ENCODE measurements at places on chromosomes 7 and 10.

DNA sequence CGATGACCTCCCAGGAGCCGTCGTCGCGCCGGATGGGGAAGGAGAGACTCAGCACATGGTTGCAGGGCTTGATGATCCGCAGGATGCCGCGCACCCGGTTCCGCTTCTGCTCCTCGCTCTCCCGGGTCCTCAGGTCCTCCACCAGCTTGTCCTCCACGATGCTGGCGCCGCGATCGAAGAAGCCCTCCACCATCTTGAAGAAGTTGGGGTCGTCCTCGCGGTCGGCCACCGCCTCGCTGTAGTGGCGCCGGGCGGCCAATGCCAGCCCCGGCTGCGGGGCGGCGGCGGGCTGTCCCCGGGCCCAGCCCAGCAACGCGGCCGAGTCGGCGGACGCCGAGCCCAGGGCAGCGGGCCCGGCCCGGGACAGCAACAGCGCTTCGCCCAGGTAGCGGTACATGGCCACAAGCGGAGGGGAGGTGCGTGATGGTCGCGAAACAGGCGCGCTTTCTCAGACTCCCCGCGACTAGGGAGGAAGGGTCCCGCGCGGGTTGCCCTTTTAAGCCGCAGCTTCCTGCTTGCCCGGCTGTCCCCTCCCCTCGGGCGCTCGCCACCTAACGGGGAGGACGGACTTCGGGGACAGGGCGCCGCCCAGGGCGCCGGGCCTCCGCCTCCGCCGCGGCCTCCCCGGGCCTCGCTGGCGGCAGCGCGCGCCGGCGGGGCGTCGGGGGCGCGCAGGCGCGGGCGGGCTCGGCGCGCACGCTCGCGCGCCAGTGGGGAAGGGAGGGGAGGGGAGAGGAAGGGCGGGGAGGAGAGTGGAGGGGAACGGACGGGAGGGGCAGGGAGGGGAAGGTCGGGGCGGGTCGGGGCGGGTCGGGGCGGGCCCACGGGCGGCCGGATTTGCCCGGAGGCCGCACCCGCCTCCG lies at the start of the genes GLUD1 and SHLD2:
Gene GLUD1, minus strand, starts transcription at position 471 of the 863 bp plus-strand sequence. Its CDS starts 74 bp downstream, at position 397.
Gene SHLD2, plus strand, starts transcription at position 834 of the 863 bp plus-strand sequence. CDS start 56,149 bp downstream, outside the sequence.
- peak; percentile 76 for DNase-seq

DNA sequence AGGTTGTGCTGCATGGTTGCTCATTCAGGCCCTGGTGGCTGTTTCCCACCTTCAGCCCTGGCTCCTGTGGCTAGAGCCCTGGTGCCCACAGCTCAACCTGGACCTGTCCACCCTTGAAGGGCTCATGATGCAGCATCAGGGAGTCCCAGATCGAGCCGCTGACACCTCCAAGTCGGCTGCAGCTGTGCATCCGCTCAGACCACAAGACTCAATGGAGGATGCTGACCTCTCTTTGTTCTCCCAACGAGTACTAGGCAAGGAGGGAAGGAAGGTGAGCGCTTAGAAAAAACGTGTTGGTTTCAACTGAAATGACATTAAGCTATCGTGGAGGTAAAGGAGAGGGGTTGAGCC lies 9.5 kb upstream of the C10orf95 start:
- DNase-seq = no peak

DNA sequence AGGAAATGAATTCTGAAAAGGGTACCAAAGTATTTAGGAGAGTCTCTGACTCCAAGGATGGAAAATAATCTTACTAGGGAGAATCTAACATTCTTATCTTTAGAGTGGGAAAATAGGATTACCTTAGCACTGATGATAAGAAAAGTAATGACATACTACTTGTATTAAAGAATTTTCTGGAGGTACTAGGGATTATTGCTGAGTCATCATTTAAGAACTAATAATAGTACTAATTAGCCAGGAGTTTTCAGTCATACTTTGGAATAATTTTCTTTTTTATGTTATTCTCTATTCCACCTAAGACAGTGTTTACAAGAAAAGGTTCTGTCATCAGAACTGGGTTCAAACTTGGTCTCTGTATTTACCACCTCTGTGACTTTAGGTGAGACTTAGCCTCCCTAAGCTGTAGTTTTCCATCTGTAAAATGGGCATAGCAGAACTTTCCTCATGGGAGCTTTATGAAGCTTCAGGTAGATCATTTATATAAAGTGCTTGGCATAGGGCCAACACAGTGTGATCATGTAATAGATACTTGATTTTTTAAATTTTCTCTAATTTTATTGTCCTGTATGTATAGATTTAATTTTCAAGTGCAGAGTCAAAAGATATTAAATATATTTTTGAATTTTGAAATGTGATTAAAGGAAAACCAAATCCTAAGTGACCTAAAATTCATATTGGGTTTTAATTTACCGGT lies 20.4 kb downstream of the ITGB8 start:
- no peak for DNase-seq

DNA sequence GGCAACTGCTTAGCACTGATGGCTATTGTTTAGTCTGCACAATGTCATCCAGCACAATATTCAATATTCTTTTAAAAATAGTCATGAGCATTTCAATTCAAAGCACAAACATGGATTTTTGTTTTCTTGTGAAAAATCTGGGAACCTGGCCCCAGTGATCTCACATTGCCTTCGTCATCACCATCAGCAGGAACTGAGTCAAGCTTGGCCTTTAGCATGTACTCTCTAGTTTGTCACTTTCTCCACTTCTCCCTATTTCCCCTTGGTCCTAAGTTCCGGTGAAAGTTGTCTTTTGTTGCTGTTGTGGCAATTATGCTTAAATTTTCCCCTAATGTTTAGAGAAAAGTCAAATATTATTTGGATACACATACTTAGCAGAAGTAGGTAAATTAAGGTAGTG lies 252.9 kb upstream of the SORCS1 start:
- DNase-seq = no peak

DNA sequence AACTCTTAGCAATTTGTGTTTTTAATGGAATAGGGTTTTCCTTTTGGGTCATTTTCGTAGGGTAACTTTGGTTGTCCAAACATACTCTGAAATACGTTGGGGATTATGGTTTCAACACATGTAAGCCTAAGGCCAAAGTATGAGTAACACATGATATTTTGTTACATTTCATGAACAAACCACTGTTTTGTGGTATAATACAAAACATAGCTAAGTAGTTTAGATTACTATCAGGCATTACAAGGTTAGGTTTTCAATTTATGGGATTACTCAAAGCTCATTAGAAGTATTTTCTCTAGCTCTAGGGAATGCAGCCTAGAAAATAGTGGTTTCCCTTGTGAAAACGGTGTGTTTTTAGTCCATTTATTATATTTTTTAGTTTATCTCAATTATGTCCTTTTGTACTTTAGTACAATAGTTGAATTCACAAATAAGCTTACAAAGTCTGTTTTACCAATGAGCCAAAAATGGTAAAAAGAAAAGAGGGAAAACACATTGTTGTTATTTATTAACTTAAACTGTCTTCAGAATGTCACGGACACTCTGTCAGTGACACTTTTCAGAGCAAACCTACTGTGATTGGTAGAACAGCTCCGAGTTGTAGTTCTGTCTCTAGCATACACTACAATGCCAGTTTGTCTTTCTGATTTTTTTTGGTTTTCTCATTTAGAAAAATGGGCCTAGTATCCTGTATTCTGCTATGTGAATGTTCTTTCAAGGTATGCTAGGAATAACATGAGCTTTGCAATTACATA lies 473.7 kb downstream of the SUGCT start:
- no peak for DNase-seq

DNA sequence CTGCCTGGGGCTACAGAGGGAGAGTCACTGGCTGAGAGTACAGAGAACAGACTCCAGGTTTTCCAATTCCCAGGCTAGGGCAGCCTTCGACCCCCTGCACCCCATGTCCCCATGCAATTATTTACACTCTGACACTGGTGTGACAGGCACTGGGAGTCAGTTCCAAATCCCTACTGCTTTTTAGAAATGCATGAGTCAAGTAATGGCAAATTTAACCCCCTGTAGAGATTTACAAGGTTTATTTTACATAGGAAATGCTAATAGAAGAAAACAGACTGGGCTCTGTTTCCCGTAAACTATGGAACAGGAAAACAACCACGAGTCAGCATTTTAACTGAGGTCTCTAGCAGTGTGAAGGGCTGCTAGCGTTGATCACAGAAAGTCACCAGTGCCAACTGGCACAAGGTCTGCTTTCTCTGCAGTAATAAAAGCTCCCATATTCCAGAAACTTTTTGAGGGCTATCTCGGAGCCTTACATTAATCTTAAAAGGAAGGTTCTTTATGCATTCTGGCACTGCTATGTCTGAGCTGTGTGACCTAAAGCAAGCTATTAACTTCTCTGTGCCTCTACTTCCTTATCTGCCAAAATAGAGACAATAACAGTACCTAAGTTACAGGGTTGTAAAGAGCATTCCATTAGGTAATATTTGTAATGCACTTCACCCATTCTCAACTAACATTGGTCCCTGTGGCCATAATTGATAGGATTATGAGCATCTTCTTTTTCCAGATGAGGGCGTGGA lies 28.2 kb downstream of the NOD1 start:
- no peak for DNase-seq
